ENCODE measurements at places on chromosomes 16 and 17.

- no peak for DNase-seq
These were observed 1.3 kb upstream of the TBX4 start for GRCh38 chr17:61450641-61451537.

DNA sequence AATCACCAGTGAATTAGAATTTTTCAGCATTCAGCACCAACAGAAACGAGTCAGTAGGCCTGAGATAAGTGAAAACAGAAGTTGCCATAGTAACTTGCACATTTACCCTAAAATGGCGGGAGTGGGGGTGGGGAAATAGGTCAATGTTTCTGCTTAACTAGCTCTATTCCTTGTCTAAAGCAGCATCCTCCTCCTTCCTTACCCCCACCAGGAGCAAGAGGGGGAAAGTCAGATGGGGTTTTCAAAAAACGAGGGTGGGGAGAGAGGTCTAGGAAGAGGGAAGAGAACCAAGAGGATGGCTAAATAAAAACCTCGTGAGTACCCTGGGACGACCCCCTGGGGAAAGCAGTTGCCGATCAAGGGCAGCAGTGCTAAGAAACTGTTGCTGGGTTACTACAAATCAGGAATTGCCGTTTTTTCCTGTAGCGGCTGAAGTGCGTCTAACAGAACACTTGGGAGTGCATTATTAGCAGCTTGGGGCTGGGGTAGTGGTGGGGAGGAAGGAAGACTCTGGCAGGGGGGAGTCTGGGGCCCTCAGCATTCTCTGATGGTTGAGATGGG is 34.4 kb upstream of the MNT start:
- no peak for DNase-seq

DNA sequence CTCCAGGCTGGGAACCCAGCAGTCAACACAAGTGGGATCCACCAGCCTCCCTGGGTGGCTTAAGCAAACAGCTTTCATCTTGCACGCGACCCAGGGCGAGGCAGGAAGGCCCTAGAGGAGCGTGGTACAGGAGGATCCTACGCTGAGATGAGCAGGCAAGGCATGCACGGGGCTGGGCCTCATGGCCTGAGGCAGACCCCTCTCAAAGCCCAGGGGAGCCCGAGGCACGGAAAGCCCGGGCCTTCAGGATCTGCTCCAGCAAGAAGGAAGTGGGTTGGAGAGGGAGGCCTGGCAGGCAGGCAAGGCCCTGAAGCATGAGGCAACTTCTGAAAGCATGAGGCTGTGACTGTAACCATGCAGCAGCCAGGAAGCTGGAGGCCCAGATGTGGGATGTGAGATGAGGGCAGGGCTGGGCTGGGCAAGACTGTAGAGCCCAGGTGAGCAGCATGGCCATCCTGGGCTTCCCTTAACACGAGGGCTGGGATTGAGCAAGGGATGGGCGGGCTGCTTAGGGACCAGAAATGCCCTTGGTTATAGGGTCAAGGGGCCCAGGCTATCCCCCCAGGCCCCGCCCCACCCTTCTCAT is 338.7 kb downstream of the C16orf95 start:
- no peak for DNase-seq

DNA sequence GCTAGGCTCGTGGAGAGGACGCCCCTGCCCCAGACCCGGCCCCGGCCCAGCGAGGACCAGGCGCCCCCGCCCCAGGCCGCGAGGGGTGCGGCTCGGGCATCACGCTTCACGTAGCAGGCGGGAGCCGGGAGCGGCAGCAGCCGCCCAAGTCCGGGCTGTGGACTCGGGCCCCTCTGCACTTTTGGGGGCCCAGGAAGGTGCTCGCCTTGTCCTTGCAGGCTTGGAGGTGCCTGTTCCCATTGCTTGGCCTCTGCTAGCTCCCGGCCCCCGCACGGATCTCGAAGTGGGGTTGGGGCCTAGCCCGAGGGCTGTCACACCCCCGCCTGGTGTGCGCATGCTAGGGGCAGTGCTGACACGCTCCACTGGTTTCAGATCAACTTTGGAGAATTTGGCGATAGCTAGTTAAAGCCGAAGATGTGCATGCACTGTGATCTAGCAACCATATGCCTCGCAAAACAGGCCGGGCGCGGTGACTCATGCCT is 55.7 kb downstream of the WSB1 start:
- DNase-seq: no peak

GRCh38 chr17:860805-861204 is 78.7 kb downstream of the MRM3 start:
- DNase-seq: no peak

GRCh38 chr17:18949566-18949965 is 2.4 kb upstream of the SLC5A10 start:
- no peak for DNase-seq

DNA sequence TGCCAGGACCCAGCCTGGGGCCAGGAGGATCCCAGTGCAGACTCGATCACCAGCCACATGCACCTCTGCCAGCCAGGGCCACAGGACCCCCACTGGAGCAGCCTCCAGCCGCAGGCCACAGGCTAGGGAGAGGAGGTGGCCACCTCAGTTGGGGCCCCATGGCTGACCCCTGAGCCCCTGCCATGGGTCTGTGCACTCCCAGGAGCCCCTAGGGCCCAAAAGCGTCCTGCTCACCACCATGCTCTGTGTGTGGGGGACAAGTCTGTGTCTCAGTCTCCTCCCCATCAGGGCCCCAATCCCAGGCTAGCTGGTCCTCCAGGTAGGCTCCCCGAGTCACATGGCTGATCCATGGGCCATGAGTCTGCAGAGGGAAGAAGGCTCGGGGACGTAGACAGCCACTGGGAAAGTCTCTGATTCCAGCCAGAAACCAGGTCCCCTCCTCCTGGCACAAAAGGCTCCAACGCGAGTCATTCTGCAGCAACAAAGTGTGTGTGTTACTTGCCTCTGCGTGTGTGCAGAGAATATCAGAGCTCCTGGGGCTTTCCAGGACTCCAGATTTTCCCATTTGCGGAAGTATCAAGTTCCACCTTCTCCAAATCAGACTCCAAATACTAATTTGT is 6.1 kb upstream of the PRSS8 start:
- DNase-seq: no peak

DNA sequence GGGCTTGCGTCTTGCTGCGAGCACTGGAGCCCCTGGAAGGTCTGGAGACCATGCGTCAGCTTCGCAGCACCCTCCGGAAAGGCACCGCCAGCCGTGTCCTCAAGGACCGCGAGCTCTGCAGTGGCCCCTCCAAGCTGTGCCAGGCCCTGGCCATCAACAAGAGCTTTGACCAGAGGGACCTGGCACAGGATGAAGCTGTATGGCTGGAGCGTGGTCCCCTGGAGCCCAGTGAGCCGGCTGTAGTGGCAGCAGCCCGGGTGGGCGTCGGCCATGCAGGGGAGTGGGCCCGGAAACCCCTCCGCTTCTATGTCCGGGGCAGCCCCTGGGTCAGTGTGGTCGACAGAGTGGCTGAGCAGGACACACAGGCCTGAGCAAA is 7.4 kb downstream of the MPG start:
- DNase-seq: no peak
